NCI-H1694 treated with DMSO at 0.1 percent for 48 hours (cell line): ENCODE measurements at places on chromosomes 2 and 18.

DNA sequence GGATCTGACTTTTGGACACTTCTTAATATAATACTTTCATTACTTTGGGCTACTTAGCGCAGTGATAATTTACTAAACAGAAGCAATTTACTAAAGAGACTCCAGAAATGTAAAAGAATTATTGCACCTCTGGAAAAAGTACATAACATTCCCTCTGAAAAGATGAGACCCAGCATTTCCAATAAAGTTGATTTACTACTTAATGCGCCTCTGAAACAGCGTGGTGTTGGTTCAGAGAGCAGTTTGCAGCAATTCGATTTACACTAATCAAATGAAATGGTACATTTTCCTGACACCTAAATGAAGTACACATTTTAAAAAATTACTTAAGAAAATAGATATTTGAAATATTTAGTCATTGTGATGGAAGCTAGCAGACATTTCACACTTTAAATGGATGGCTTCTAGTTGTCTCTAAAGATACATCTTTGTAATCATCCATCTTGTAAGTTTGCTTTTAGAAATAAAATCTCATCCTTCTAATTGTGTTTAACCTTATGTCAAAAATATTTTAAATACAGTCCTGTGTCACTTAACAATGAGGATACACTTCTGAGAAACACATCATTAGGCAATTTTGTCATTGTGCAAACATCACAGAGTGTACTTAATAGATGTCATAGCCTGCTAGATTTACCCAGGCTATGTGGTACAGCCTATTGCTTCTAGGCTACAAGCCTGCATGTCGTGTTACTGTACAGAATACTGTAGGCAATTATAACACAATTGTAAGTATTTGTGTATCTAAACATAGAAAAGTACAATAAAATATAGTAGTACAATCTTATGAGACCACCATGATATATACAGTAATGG is 284.6 kb upstream of the UBE2E3 start:
- no peak for DNase-seq

GRCh38 chr2:169968743-169969142 is 141.5 kb downstream of the UBR3 start:
- DNase-seq, result no peak

GRCh38 chr2:217361483-217361880 is 501.6 kb upstream of the TNP1 start:
- no peak for DNase-seq

GRCh38 chr2:5453220-5454050 is 238.7 kb upstream of the SOX11 start:
- DNase-seq, result no peak

DNA sequence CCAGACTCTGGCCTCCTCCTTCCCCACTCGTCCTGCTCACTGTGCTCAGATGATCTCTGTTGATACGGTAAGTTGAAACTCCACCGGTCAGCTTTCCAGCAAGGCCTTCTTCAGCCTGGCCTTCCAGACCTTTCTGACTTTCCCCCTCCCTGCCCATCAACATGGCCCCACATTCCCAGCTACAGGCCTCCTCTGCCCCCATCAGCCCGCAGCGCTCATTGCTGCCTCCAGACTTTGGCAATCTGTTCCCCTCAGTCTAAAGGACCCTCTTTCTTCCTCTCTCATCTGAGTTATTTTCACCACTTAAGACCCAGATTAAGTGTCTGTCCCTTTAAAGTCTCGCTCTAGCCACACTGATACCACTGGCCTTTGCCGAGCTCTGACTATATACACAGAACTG is 10.6 kb downstream of the LOXHD1 start:
- DNase-seq, result no peak

DNA sequence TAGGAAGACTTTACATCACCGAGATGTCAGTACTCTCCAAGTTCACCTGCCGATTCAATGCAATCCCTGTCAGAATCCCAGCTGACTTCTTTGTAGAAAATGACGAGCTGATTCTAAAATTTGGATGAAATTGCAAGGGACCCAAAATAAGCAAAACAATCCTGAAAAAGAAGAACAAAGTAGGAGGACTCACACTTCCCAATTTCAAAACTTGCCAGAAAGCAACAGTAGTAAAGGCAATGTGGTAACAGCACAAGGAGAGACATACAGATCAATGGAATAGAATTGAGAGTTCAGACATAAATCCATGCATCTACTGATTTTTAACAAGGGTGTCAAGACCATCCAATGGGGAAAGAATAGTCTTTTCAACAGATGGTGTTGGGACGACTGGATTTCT is 52.2 kb downstream of the SMAD7 start:
- DNase-seq, result no peak

GRCh38 chr2:10828346-10828745 is 15.8 kb upstream of the PDIA6 start:
- DNase-seq, result no peak

GRCh38 chr2:42044939-42045338 is 2.9 kb upstream of the PKDCC start:
- DNase-seq, result no peak

DNA sequence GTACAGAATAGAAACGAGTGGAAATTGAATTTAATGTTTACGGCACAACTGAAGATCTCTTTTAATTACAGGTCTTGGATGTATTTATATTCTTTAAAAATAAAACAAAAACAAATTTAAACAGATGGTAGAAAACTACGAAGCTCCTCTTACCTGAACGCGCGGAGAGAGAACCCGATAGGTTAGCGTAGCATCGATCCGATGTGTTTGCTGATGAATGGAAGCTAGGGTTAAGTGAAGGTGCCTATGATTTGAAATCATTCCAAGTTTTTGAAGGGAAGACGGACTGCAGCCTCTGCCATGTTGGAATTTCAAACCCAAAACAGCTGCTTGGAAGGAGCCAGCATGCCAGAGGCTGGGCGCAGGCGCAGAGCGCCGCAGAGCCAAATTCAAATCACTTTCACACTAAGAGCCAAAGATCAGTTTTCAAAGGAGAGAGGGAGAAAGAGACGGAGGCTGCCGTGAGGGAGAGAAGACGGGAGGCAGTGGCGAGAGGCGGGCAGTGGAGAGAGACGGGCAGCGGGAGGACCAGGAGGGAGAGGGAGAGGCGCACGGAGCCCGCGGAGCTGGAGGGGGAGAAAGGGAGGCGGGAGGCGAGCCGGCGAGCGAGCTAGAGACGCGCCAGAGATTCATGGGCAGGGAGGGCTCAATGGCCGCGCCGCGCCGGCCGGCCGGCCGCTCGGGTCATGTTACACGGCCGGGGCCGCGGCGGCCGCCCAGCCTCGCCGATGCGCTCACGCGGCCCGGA is at the start of gene FIGN:
Gene FIGN (minus strand): TSS at position 324 of the 748 bp plus-strand sequence. CDS start 1,081 bp downstream, outside the sequence.
- DNase-seq, result peak; percentile 60

DNA sequence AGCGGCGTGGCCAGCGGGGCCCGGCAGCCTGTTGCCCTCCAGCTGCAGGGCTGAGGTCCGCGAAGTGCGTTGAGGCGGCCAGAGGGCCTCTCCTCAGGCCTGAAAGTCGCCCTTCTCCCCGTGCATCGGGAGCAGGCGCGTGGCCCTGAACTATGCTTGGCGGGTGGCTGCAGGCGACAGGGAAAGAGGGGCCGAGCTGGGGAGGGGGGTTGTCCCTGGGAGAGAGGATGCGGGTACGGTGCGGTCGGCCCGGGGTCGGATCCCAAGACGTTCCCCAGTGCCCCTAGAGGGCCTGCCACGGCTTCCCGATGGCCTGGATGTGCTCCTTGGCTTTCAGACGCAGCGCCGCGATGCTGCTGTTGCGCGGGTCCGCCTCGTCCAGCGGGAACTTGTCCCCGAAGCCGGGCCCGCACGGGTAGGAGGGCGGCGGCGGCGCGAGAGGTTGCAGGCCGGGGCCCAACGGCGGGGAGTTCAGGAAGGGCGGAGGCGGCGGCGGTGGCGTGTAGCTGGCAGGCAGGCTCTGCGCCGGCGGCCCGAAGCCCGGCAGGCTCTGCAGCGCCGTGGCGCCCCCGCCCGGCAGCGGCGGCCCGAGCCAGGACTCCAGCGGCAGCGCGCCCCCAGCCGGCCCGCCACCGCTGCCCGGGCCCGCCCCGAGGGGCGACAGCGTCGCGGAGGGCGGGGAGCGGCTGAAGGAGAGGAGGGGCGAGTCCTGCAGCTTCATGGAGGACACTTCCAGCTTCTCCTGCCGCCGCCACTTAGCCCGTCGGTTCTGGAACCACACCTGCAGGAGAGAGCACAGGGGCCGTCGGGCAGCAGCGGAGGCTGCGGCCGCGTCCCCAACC is 4.3 kb downstream of the RAX start:
- DNase-seq, result no peak

GRCh38 chr2:109238580-109238979 is 109.6 kb downstream of the SH3RF3 start:
- DNase-seq, result peak; percentile 9
